ENCODE measurements at places on chromosomes 2 and 18.

GRCh38 chr18:75790796-75791195 lies 363.3 kb upstream of the SMIM21 start:
- DNase-seq: no peak

GRCh38 chr2:176405477-176405876 lies 136.2 kb downstream of the MTX2 start:
- no peak for DNase-seq

DNA sequence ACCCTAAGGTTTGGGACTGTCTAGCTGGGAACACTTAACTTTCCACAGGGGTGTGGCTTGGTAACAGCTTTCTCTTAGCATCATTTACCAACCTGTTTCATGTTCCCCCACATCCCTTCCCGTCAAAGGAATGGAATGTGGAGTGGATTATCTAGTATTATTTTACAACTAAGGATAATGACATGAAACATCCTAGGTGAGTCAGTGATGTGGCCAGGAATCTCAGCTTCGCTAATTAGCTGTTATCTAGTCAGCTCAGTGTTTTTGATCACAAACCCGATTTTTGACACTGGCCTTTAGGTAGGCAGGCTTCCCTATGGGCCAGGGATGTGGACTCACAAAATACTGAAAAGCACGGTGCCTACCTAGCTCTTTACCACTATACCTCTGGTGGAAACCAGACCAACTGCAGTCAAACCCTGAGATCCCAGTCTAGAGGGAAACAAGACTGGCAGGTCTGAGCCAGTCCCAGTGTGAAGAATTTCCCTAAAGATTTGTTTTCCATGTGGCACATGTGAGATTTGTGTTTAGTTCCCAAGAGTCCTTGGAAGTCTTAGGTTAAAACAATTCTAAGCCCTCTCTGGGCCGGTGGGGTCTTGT lies 2.8 kb upstream of the NRP2 start:
- no peak for DNase-seq

DNA sequence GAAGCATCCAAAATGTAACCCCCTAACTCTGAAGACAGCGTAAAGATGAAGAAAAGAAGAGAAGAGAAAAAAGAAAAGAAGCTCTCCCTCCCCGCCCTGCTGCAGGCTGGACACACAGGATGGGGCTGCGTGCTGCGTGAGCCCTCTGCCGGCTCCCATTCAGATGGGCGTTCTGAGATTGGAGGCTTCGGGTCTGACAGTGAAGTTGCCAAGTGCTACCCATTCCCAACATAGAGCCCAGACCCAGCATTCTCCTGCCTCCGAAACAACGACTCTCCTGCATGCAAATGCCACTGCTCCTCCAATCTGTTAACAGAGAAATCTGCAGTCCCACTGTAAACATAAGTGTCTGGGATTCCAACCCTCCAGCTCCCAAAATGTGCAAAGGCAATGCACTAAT lies 234.9 kb downstream of the BCL11A start:
- DNase-seq: no peak

DNA sequence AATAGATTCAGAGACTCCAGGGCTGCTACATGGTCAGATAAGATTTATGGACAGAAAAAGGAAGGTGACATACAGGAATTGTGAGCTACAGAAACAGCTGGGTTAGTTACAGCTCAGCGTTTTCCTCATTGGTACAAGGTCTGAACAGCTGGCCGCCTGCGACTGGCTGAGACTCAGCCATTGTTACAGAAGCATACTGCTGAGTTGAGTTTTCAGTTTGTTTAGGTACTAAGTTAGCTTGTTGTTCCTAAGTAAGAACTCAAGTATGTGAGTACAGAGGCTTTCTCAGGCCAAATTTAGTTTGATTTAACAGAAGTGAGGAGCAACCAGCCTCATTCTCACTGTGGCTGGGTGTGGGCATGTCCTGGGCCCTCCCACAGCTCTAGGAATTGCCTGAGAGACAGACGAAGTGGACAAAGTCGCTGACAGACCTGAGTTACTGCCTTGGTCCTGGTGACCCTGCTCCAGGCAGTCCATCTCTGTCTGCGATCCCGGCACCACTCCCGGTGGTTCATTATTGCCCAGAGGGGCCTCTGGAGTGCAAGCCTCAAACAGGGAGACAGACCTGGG lies 27.8 kb upstream of the RHOB start:
- DNase-seq: no peak

- no peak for DNase-seq
Observed at GRCh38 chr2:20172273-20173055, 52.5 kb downstream of the SDC1 start.

GRCh38 chr2:12303181-12304030 lies 413.3 kb upstream of the TRIB2 start:
- DNase-seq: peak; percentile 90

GRCh38 chr2:212894026-212894425 lies 257.4 kb downstream of the IKZF2 start:
- no peak for DNase-seq

- DNase-seq: no peak
Observed at GRCh38 chr2:184830531-184830930, 232.2 kb downstream of the ZNF804A start.

GRCh38 chr18:58015065-58015780 lies 28.8 kb upstream of the NEDD4L start:
- DNase-seq: no peak

GRCh38 chr18:36780748-36781147 lies 48.1 kb downstream of the TPGS2 start:
- DNase-seq: no peak

DNA sequence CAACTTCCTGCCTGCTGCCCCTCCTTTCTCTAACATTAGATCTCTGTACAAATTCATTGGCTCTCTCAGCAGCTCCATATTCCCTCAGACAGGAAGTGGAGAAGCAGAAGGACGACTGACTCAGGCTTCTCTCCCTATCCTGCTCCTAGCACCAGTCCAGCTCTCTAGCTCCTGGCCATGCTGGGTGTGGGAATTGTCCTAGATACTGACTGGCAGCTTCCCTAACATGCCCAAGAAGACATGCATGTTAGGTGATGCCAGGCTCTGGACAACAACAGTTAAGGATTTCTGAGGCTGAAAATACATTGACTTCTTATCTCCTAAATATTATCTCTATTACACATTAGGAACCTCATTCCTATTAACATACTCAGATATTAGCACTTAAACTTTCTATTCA lies 292.9 kb downstream of the IKZF2 start:
- peak; percentile 12 for DNase-seq

GRCh38 chr18:9671214-9671613 lies 36.9 kb upstream of the RAB31 start:
- DNase-seq: no peak

DNA sequence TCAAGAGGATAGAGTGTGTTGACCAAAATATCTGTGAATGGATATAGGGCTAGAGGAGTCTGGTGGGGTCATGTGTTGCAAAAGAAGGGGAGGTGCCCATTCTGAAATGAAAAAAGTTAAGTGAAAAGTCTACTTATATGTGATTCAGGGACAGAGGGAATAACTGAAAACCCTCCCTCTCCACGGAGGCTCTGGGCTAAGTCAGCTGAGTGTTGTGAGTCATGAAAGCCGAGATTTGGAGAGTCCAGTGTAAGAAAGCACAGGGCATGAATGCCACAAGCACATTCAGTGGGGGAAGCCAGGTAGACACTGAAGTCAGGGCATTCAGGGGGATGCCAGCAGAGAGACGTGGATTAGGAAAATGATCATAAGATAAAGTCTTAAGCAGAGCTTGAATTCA lies 871.9 kb downstream of the TSN start:
- DNase-seq: peak; percentile 37

DNA sequence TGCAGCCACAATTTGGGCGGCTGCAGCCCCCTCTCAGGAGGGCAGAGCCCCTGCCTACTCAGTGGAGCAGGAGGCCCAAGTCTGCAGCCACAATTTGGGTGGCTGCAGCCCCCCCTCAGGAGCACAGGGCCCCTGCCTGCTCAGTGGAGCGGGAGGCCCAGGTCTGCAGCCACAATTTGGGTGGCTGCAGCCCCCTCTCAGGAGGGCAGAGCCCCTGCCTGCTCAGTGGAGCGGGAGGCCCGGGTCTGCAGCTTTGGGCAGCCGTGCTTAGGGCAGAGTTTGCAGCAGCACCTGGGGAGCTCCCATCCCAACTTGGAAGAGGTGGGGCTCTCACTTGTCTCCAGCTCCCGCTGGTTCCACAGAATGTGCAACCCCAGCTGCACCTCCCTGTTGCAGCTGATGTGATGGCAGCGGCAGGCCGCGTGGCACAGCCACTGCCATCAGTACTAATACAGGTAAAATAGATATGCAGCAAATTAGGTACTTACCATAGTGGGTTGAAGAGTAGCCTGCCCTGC lies 99.4 kb downstream of the TWIST2 start:
- DNase-seq: no peak

- no peak for DNase-seq
Observed at GRCh38 chr2:46568212-46569009, 89.0 kb downstream of the TMEM247 start.

- no peak for DNase-seq
Observed at GRCh38 chr2:201183365-201183727, 405 bp downstream of the CASP10 start.

DNA sequence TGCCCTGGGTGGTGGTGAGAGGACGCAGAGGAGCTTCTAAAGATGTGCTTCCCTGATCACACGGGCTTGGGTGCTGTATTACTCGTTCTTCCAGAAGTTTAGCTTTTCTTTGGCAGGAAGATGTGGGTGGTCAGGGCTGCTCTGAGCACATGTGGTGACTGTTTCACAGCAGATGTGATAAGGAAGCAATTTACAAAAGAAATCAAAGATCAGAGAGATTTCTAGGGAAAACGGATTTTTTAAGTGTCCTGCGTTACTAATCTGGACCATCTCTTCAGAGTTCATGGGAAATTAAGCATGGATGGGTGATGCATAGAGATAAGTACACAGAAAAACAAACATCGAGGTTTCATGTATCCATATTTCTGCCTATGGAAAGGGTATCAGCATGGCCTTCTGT lies 99.4 kb downstream of the WDSUB1 start:
- DNase-seq: no peak

- DNase-seq: no peak
Observed at GRCh38 chr2:179435000-179435399, 170.4 kb upstream of the SESTD1 start.

DNA sequence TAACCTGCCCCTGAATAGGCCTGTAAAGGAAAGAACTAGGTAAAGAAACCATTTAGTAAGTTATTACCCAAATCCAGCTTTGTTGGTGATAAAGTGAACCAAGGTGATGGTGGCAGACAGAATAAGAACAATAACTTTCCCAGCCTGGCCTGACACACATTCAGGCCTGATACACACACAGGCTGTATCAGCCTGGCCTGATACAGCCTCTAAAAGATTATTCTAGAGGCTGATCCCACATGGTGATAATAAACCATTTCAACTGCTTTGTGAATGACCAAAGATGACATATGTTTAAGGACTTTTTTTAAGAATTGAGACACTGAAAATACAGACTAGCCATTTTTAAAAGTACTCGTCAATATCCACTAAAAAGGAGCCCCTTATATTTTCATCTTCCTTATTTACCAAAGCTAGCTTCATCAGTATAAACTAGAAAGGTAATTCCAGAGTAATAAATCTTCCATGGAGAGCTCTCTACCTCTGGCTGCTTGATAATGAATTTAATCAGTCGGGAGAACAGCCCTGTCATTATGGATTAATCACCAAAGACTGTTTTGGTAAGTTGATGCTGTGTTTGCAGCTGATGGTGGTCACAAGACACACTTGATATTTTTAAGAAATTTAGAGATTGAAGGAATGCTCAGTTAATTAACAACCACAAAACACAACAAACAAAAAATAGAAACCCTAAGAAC lies 77.2 kb downstream of the SLC8A1 start:
- DNase-seq: no peak

DNA sequence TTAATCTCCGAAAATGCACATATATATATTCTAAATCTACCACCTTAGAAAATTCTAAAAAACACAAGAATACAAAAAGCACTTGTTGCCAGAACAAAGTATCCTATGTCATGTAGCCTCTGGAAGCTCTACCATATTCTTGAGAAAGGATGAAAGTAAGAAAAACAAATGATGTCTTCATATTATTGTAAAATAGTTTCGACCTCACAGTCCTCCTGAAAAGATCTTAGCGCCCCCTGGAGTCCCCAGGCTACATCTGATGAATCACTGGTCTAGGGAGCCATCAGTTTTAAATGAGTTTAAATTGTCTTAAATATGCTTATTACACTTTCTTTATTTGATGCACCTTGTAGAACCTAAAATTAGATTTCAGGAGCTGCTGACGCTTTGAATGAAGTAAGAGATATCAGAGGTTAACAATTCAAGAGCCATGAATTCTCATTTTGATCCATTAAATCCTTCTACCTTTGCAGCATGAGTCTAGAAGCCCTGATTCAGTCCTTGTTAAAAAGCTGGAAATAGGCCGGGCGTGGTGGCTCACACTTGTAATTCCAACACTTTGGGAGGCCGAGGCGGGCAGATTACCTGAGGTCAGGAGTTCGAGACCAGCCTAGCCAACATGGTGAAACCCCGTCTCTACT lies 138.8 kb downstream of the MCFD2 start:
- peak; percentile 68 for DNase-seq

GRCh38 chr2:165706960-165707487 lies 87.0 kb downstream of the GALNT3 start:
- DNase-seq: no peak

DNA sequence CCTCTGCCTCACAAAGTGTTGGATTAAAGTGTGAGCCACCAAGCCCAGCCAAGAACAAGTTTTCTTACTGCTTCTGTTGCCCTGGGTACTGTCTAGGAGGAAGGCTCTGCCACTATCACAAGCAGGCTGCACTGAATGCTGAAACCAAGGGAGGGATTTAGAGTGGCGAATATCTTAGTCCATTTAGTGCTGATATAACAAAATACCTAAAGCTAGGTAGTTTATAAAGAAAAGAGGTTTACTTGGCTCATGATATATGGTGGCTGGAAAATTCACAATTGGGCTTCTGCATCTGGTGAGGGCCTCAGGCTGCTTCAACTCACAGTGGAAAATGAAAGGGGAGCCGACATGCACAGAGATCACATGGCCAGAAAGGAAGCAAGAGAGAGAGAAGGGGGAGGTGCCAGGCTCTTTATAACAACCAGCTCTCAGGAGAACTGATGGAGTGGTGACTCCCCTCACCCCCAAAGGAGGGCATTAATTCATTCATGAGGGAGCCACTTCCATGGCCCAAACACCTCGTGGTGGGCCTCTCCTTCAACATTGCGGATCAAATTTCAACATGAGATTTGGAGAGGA lies 146.0 kb upstream of the SERPINE2 start:
- DNase-seq: no peak

GRCh38 chr18:59917422-59917821 lies 17.6 kb downstream of the PMAIP1 start:
- DNase-seq: no peak

GRCh38 chr2:29777161-29777560 lies 144.2 kb downstream of the ALK start:
- no peak for DNase-seq

DNA sequence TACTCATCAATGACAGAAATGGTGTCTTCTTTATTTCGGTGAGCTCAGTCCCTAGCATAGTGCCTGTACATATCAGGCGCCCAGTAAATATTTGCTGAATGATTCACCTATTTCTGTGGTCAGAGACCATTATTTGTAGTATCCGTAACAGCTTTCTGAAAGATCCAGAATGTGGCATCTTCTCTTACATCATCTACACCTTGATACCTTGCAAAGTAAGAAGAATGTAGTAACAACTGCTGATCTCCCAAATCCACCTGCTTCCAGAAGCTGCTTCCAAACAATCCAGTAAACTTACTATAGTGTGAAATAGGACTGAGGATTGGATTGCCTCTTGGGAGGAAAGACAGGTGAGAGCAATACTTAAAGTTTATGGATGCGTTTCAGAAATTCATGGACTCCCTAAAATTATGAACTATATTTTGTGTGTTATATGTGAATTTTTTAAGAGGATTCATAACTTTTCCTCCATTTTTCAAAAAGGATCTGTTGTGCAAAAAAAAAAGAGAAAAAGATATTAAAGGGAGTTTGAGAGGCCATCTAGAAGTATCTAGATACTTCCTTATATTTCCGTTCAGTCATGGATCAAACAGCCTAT lies 945 bp upstream of the ASXL2 start:
- peak; percentile 55 for DNase-seq
